GDM1 (cell line): ENCODE measurements at places on chromosomes 12 and 14.

- no peak for DNase-seq
Observed at GRCh38 chr12:57057067-57057751, 7.3 kb upstream of the MYO1A start.

- DNase-seq = no peak
Observed at GRCh38 chr12:67966560-67966959, 22.7 kb upstream of the IFNG-AS1 start.

DNA sequence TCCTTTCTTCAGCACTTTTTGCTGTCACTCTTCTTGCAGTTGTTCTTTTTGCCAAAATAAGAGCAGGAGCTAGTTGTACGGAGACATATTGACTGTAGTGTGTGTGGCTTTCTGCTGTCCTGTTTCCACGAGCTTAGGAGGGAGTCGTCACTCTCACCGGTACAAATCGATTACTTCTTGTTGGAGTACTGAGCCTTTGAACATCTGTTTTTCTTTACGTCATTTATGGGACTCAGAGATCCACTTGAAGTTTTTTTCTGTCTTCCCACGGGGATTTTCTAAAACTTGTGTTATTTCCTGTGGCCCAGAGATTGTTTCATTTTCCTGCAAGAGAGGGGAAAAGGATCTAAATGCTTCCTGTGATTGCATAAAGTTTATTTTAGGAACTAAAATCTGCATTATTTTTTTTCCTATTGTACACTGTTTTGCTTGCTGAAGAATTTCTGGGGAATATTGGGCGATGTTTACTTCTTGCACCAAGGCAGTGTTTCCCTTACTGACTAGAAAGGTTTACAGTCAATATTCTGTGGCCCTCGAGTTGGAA, 199.8 kb upstream of the ARHGAP5 start:
- DNase-seq = no peak

DNA sequence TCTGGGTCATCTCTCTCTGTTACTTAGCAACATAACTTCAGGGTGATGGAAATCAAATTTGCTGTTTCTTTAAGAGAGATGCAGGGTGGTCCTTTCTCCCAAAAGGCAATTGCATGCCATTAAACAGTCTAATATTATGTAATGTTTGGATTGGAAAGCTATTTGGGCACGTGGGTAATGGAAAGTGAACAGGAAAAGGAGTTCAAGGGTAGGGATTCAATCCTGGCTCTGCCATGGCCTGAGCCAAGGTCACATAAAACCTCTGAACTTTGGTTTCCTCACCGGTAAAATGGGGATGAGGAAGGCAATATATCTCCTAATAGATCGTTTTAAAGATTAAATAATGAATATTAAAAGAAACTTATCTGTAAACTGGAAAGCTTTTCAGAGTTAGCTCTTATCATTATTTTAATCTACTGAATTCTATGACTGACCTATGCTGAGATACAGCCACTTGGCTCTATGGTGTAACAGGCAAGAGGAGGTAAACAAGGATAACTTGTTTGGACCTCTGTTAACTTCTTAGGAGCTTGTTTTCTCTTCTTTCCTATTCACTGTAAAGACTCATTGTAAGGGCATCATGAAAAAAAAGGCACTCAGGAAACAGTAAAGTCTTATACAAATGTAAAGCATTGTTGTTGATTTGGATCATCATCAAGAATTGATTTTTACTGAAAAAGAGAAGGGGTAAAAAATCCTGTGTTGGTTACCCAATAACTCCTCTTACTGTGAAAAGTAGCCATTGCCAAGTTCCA, 55.7 kb upstream of the OVCH1 start:
- DNase-seq = no peak

- no peak for DNase-seq
Observed at GRCh38 chr14:70803321-70804310, 5.7 kb downstream of the MAP3K9 start.

GRCh38 chr12:121111684-121112083, 21.0 kb upstream of the P2RX7 start:
- no peak for DNase-seq

GRCh38 chr14:22561661-22562579, 27.1 kb downstream of the DAD1 start:
- DNase-seq = peak; percentile 61

GRCh38 chr14:67673451-67673850, 981 bp downstream of the VTI1B start:
- no peak for DNase-seq

DNA sequence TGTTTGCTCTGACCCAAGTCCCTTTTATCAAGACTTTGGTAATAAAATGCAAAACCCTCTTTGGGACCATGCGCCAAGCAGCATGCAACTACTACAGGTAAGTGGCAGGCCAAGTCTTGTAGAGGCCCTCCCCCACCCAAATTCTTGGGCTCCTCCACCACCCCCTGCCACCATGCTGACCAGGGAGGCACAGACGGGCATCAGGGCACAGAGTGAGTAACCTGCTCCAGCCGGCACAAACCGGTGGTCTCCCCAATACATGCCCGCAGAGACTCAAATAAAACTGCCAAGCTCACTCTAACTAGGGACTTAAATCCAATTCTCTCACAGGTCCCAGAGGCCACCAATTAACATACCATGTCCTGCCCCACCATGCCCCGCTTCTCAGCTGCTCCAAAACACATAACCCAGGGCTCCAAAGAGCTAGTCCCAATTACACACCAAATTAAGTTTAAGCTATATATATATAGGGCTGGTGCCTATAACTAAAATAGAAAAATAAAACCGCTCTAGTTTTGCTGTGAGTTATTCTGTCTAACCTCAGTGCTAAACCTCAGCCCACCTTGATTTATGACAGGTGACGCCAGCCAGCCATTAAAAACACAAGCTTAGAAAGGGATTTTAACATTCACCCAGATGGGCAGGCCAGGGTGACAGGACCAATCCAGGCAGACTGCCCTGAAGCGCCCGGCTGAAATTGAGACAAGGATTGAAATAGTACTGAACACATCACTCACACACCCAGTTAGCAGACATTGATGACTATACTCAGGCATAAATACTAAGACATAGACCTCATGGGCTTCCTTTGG, 81.0 kb downstream of the CLMN start:
- no peak for DNase-seq

GRCh38 chr12:54602661-54603060, 14.2 kb upstream of the PPP1R1A start:
- DNase-seq = no peak

DNA sequence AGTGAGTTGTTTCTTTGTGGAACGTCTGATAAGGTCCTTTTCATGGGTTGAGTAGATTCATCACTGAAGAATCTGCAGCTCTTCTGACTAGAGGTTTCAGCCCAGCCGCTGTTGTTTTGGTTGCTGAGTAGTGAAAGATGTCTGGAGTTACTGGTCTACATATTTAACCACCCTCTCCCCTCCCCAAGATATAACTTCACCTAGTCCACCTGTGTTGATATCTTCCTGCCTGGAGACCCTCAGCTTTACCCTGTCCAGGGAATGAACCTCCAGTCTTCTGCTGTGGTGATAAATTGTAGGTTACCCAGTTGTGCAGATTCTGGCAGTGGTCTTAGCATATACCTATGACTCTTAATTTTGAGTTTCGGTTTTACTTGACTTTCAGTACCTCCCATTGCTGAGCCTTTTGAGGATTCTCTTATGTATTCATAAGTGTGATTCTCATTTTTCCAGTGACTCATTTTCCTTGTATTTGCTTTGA, 62.9 kb downstream of the CCDC91 start:
- DNase-seq = no peak

GRCh38 chr12:70254846-70255245, 11.6 kb downstream of the CNOT2 start:
- DNase-seq = no peak

DNA sequence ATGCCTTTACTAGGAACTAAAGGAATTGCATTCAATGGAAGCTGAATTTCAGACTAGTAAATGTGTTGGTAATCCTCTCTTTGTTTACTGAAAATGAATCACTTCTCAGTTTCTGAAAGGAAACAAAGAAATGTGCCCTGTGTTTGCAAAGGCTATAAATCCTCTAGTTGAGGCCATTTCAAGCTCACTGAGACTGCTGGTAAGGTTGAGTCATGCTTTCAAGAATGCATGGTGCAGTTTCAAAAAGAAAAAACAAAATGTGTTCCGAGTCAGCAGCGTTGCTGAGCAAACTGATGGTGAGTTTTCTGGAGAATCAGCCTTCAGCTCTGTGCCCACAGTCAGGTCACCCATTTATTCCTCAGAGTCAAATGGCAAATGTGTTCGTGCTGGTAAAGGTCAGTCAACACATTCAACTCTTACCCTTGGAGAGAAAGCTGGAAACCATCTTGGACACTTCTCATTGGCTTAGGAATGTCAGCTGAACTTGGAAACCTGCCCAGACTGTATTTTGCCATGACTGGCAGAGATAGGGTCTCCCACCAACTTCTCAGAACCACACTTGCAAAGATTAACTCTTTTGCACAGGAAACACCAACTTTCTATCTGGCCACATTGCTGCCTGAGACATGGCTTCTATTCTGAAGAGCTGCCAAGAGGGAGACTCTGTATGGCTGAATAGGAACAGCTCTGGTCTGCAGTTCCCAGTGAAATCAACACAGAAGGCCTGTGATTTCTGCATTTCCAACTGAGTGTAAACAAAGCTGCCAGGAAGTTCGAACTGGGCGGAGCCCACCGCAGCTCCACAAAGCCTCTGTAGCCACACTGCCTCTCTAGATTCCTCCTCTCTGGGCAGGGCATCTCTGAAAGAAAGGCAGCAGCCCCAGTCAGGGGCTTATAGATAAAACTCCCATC, 484.4 kb downstream of the ATP23 start:
- DNase-seq = no peak

DNA sequence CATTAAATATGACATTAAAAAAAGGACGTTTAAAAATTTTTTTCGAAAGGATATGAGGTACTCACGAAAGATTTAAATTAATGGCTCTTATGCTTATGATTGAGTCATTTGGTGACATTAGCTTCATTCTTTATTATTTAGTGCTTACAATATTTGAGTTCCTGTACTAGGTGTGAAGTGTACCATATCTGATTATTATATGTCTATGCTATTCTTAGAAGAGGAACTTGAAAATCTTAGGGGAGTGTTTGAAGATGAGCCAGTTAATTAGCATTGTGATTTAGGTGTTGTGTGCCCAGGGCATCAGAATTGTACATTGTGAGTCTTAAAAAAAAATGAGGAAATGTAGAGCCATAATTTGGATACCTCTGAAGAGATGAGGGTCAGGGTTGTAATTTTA, 118.6 kb downstream of the FUT8 start:
- no peak for DNase-seq

DNA sequence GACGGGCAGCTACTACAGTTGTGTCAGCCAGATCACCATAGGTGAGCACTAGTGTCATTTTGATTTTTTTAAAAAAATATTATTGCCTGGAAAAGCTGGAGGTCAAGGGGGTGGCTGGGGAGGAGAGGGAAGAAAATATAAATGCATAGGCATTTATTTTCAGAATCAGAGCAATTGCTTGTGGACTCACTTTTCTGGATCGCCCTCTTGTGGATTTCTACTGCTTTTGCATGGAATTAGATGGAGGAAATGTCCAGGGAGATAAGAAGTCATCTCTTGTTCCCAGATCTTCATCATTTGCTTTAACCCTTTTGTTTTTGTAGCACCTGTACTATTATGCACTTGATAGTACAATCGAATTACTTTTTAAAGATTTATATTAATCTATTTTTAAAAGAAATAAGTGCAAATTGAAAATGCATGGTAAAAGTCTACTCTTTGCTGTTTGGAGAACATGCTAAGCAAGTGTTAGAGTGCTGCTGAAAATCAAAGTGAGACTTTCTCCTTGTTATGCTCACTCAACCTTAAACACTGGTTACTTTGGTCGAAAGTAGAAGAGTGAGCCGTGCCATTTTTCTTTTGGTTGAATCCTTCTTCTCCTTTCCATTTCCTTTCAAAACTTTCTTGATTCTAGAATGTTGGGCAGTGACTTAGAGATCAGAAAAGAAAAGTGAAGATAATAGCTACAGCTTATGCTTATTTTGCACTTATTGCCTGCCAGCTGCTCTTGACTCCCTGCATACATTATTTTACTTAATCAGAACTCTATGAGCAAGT, 60.6 kb upstream of the ANO4 start:
- no peak for DNase-seq

- DNase-seq = no peak
Observed at GRCh38 chr14:61121355-61121787, 140.3 kb downstream of the SLC38A6 start.

DNA sequence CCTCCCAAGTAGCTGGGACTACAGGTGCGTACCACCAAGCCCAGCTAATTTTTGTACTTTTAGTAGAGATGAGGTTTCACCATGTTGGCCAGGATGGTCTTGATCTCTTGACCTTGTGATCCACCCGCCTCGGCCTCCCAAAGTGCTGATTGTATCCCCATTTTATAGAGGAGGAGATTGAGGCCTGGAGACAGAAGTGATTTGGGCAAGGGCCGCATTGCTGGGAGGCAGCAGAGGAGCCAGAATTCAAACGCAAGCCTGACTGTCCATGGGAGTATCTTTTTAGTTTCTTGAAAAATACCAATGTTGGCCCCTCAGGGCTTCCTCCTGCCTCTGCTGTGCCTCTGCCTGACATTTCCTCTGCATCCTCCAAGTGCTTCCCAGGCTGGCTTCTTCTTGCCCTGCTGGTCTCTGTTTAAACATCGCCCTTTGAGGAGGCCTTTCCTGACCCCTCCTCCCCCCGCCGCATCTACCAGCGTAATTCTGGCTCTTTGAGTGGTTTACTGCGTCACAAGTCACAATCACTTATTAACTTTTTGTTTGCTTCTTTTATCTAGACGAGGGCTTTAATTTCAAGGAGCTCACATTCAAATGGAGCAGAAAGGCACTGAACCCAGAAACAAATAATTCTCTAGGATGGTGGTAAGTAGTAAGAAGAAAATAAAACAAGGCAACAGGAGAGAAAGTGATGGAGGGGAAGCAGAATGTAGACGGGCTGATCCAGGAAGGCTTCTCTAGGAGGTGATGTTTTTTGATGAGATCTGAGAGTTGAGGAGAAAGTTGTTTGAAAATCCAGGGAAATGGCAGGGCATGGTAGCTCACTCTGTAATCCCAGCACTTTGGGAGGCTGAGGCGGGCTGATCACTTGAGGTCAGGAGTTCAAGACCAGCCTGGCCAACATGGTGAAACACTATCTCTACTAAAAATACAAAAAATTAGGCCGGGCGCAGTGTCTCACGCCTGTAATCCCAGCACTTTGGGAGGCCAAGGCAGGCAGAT, 91.0 kb upstream of the MED13L start:
- no peak for DNase-seq

GRCh38 chr12:57240066-57240921, 10.7 kb downstream of the STAC3 start:
- DNase-seq = no peak

GRCh38 chr12:76692846-76693245, 71.1 kb upstream of the ZDHHC17 start:
- DNase-seq = no peak

- no peak for DNase-seq
Observed at GRCh38 chr14:101622251-101623076, 61.2 kb downstream of the DIO3 start.

DNA sequence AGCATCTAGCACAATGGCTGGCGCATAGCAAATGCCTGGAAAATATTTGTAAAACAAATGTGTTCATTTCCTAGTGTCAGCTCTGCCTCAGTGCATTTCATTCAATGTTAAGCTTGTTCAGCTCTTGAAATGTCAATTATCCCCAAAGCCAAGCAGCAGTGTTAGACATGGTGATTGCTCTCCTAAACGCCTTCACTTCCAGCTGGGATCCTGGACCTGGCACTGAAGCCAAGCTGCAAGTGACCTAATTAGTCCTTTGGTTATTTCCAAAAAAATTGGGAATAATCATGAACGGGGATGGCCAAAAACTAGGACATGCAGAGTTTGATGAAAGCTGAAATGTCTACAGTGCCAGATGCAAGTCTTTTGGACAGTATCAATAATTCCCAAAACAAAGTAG, 54.9 kb upstream of the MDGA2 start:
- DNase-seq = no peak

- no peak for DNase-seq
Observed at GRCh38 chr12:85156569-85156968, 120.4 kb downstream of the LRRIQ1 start.
